ENCODE measurements at places on chromosomes 11 and 22.

DNA sequence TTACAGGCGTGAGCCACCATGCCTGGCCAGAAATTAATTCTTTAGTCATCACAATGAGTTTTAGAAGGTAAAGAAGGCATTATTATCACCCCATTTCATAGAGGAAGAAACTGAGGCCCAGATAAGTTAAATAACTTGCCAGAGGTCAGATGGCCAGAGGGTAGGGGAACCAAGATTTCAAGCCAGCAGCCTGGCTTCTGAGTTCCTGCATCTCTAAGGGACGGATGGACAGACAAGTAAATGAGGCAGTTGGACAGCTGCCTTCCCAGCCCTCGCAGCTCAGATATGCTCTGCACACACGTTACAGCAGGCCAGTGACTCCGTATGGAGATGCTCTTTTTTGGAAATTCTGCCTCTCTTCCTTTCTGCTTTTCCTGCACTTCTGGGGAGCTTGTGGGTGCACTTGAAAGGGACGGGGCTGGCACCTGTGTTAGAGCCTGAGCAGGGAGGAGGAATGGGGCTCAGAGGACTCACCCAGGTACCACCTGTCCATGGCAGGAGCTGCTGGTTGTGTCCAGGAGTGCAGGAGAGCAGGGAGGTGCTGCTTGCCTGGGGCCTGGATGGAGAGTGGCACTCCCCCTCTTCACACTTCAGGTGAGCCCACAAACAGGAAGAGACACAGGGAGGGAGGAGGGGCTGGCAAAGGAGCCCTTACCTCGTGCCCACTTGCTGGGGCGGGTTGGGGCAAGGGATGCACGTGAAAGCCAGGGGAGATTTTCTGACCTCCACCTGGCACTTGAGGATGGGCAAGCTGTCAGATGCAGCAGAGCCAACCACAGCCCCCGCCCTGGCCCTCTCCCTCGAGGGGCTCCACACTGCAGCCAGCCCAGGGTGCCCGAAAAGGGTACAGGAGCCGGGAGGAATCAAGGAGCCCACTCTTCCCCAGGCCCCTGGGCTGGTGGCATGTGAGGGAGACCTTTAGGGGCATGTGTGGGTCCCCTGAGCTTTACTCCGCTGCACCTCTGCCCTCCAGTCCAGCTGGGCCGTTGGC lies 3.3 kb upstream of the FXYD2 start:
- no peak for DNase-seq

DNA sequence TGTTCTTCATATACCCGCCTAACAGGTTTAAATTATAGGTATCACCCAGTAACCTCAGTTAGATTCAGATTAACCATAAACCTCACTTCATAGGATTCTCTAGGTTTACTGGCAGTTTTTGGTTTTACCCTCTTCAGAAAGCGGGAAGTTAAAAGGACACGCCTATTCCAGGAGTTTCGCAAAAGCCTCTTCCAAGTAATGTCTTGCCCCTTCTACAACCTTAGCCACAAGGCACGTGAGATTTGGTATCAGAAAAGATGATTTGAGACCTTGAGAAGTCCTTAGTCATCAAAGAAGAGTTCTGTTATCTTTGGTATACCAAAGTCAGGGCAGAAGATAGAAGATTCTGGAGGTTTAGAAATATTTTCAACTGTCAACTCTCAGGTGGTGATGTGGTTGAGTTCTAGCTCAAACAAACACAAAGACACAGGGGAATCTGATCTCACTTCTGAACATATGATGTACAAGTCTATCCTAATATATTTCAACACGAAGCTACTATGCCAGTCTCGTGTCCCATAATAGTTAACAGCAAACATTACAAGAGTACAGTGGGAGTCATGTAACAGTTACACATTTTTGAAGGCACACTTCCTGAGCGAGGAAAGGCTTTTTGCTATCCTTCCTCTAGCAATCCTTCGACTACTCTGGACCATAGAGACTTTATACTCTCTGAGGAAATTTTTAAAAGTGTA lies 103.5 kb downstream of the USP35 start:
- no peak for DNase-seq

DNA sequence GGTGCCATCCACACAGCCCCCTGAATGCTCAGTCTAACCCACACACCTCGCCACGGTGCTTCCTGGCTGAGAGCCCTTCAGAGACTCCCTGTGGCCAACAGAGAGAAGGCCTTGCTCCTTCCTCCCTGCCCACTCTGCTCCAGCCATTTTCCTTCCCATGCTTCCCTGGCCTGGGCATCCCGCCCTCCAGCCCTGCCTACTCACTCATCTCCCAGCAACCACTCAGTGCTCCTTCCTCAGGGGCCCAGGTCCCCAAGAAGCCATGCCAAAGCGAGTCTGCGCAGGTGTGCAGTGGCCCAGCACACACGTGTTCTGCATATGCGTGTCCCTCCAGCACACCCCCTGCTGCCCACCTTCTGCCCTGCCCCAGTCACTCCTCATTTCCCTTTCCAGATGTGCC lies 56.4 kb downstream of the NECTIN1 start:
- no peak for DNase-seq

- no peak for DNase-seq
Observed at GRCh38 chr22:27903805-27904473, 15.1 kb downstream of the PITPNB start.

- DNase-seq = no peak
Observed at GRCh38 chr11:101345891-101346290, 216.3 kb upstream of the PGR start.

GRCh38 chr11:10274726-10275125 lies 19.3 kb downstream of the SBF2 start:
- DNase-seq = no peak

Data from forelimb muscle (tissue), 1 donor.